NCI-H524 treated with DMSO at 0.1 percent for 48 hours (cell line): ENCODE measurements at places on chromosomes 12 and 14.

DNA sequence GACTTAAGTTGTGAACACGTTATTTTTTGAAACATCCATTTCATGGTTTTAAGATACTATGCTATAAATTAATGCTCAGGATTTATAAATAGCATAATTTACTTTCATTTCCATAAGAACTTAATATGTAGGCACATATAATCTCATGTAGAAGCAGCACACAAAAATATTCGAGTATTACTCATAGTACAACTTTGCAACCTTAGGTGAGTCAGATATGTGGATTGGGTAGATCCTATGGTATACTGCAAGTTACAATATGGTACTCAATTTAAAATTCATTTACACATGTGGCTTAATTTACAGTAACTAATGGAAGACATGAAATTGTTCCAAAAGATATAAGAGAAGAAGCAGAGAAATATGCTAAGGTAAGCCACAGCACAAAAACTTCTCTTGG, 26.0 kb downstream of the PSMA3 start:
- no peak for DNase-seq

DNA sequence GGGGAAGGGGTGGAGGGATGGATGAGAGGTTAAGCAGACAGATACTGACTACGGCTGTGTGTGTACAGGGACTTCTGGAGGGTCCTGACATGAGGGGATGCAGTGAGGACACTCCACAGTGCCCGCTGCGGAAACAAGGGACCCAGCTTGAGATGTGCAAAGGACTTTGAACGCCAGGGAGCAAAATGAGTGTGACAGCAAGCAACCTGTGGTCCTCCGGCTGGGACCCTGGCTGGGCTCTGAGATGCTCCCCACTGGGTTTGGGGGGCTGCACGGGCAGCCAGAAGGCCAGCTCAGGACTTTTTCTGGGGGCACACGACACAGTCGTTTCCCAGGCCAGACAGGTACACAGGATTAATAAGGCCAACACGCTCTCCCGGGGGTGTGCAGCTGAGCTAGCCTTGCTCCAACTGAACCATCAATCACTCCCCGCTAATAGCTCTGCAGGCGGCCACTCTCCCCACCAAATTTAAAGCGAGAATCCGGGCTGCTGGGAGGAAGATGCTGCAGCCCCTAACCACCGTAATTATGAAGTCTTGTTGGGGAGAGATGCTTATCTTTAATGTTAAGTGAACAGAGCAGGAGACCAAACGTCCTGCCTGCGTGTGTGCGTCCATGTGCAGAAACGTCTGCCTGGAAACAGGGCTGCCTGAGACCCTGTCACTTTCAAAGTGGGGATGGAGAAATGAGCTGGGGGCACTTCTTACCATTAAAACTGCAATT, 51.6 kb upstream of the DLK1 start:
- DNase-seq = no peak

DNA sequence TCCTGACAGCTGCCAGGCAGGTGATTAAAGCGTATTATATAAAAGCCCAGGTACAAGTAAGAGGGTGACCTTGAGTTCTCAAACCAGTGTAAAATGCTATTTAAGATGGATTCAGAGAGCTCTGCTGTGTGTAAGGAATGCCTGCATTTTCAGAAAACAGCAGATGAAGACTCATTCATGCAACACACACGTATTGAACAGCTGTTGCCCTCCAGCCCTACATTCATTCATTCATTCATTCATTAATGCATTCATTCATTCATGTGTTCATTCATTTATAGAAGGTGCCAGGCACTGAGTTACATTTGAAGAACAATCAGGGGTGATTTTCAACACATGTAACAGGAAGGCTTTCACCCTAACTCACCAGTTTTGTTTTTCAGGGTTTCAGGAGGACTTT, 27.4 kb upstream of the ELK3 start:
- no peak for DNase-seq

- DNase-seq = no peak
Observed at GRCh38 chr14:105529319-105529568, 2.9 kb downstream of the TMEM121 start.

DNA sequence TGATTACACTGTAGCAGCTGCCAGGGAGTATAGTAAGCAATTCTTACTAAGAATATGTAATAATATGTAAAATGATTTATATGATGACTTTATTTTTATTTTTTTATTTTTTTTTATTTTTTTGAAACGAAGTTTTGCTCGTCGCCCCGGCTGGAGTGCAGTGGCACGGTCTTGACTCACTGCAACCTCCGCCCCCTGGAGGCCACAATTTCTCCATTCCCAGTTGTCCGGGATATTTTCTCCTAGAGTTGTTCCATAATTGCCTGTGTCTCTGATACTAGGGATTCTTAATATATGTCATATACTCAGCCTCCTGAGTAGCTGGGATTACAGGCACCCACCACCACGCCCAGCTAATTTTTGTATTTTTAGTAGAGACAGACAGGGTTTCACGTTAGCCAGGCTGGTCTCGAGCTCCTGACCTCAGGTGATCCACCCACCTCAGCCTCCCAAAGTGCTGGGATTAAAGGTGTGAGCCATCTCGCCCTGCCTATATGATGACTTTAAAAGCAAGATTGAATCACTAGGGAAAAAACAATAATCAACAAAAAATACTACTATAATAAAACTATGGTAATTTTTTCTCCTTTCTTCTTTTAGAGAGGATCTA, 12.2 kb upstream of the ITPR2 start:
- no peak for DNase-seq

- no peak for DNase-seq
Observed at GRCh38 chr12:31323391-31324115, 2.4 kb downstream of the SINHCAF start.

DNA sequence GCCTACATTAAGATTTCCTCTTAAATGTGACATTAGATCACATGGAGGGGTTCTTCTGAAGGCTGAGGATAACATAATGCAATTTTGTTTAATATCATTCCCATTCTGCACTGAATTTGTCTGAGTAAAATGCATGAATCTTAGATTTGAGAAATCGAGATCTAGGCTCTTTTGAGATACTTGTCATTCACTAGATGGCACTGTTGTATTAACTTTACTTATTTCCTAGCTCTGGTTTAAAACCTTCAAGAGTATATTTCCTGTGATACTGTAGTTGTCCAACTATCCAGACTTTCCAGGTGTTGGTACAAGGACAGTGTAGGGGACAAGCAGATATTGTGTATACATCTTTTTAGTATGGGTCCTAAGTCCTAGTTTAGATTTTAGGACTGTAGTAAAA, 91.7 kb upstream of the SEL1L start:
- peak; percentile 59 for DNase-seq

GRCh38 chr14:76720382-76720813, 40.9 kb upstream of the VASH1 start:
- peak; percentile 59 for DNase-seq

- DNase-seq = peak; percentile 84
Observed at GRCh38 chr14:96204151-96205058, at the start of gene BDKRB2. BDKRB2 (plus strand) TSS chr14:96204839; CDS start chr14:96237108, 32,269 bp downstream.

DNA sequence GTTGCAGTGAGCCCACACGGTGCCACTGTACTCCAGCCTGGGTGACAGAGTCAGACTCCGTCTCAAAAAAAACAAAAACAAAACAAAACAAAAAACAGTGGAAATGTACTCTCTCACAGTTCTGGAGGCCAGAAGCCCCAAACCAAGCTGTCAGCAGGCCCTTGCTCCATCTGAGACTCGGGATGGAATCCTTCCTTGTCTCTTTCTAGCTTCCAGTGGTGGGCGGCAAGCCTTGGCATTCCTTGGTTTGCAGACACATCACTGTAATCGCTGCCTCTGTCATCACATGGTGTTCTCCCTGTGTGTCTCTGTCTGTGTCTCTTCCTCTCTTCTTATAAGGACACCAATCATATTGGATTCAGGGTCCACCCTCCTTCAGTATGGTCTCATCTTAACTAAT, 6.4 kb downstream of the TNS2 start:
- DNase-seq = no peak

GRCh38 chr14:47390831-47391504, 284.4 kb downstream of the MDGA2 start:
- DNase-seq = no peak

- DNase-seq = no peak
Observed at GRCh38 chr12:52043386-52044212, 7.6 kb upstream of the NR4A1 start.

- DNase-seq = no peak
Observed at GRCh38 chr12:87253157-87253556, 776.0 kb downstream of the C12orf50 start.

DNA sequence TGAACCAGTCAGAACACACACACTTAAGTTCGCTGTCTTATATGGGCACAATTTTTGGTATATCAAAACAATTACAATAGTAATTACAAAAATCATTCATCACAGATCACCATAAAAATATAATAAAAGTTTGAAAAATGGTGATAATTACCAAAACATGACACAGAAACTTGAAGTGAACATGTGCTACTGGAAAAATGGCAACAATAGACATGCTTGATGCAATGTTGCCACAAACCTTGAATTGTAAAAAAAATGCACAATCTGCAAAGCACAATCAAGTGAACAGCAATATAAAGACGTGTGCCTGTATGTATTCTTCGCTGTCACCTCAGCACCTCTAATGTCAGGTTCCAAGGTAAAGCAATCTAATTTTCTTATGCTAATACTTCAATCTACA, 117.6 kb downstream of the PRKD1 start:
- DNase-seq = no peak

DNA sequence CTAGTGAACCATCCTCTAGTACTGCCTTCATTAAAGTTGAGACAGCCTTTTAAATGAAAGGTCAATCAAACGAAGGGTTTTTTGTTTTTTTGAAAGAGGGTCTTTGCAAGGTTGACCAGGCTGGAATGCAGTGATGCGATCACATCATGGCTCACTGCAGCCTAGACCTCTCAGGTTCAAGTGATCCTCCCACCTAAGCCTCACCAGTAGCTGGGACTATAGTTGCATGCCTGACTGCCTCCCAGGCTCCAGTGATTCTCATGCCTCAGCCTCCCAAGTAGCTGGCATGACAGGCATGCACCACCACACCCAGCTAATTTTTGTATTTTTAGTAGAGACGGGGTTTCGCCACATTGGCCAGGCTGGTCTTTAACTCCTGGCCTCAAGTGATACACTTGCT, 114.6 kb upstream of the SINHCAF start:
- DNase-seq = no peak

- no peak for DNase-seq
Observed at GRCh38 chr12:27244689-27245488, 803 bp downstream of the STK38L start.

- no peak for DNase-seq
Observed at GRCh38 chr14:100292301-100292775, 13.9 kb downstream of the SLC25A29 start.

DNA sequence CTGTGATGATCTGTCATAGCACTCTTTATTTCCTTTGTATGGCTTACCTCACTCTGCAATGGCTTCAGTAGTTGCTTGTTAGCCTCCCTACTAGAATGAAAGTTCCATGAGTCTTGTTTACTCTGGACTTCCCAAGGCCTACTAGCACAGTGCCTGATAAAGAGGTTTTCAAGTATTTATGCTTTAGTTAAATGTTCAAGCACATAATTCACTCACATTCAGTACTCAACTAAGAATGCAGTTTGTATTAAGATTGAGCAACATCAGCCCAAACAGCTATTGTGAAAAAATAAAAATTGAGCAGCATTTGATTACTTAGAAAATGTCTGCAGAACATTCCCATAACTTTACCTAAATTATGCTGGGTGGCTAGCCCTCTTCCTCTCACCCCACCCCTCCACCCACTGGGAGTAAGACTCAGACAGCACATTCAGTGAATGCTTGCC, 158.9 kb upstream of the AMIGO2 start:
- DNase-seq = no peak

GRCh38 chr12:46492471-46493085, 120.0 kb upstream of the SLC38A2 start:
- DNase-seq = no peak

DNA sequence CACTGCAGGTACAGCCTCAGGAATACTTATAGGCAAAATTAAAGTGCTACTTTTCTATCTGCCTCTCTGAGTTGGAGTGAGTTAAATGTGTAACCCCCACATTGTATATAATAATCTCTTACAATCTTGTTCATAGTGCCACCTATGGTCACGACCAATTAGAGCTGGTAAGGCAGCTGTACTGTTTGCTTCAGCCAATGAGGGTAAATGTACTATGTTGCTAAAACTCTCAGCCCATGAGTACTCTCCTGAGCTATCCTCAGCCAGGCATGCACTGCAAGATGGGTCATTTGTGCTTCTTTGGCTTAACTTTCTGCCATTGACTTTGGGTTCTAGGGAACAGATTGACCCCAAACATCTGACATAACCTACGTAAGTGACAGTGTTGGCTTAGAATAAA, 15.0 kb upstream of the MDM2 start:
- peak; percentile 21 for DNase-seq

- no peak for DNase-seq
Observed at GRCh38 chr14:101194373-101195308, 291.1 kb upstream of the RTL1 start.

GRCh38 chr12:75955251-75955650, 76.3 kb downstream of the PHLDA1 start:
- no peak for DNase-seq

- DNase-seq = no peak
Observed at GRCh38 chr12:104768033-104768432, 190.1 kb downstream of the SLC41A2 start.

DNA sequence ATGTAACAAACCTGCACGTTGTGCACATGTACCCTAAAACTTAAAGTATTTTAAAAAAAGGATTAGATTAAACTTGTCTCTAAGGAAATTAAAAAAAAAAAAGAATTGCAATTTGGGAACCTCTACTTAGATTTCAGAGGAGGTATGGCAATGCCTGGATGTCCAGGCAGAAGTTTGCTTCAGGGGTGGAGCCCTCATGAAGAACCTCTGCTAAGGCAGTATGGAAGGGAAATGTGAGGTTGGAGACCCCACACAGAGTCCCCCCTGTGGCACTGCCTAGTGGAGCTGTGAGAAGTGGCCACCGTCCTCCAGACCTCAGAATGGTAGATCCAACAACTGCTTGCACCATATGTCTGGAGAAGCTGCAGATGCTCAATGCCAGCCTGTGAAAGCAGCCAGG, 279.6 kb upstream of the CCDC196 start:
- no peak for DNase-seq

DNA sequence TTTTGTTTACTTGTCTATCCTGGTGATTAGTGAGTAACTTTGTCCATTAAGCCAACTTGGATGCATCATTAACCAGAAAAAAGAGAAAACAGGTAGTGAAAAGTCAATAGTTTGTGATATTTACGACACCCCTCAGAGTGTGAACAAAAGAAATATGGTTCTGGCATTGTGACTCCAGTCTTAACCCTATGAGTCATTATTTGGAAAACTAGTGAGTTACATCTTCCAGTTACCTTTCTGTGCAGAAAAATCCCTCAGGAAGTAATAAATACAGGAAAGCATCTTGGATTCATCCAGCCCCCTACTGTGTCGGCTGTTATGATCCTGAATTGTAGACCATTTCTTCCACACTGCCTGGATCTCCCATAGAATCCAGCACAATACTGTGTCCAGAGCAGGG, 379.1 kb downstream of the GALC start:
- DNase-seq = no peak

DNA sequence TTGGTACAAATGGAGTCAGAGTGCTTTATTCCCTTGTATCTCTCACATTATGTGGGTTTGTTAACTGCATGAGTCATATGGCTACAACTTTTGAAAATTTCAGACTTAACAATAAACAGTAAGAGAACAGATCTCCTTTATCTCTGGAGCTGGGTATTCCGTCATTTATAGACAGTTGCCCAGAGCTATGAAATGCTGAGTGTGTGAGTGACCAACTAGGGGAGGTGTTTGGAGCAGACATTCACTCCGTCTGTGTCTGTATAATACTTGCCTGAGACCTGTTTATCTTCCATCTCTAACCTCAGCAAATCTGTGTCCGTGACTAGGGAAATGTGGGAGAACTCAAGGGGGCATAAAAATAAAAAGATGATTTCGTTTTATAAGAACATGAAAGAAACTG, 279.9 kb upstream of the FAR2 start:
- DNase-seq = no peak
